Fibroblast of lung (primary cell): ENCODE measurements at places on chromosomes 11 and 22. TPM values are rescaled to one million over a fixed set of nuclear protein-coding genes. Genes with fewer than 3 reads are reported as not detected.

The TRIM21 gene
- 25.2 and 28.4 TPM in 2 replicates for total RNA-seq

The KCNJ5 gene
- total RNA-seq: 0.33 and 0.51 TPM in 2 replicates

The HNRNPUL2 gene
- 9.2 and 14.5 TPM in 2 replicates for total RNA-seq

The TBX10 gene
- not detected in 2 replicates for total RNA-seq

The OR51B4 gene
- total RNA-seq: 0.17 TPM in 1 of 2 replicates, not detected in the other

The NAV2 gene
- 7.7 and 14.0 TPM in 2 replicates for total RNA-seq

The C11orf97 gene
- total RNA-seq: not detected in 2 replicates

The TEX54 gene
- not detected in 2 replicates for total RNA-seq

The TIMP3 gene
- 145 and 242 TPM in 2 replicates for total RNA-seq

The UBQLN3 gene
- 0.17 TPM in 1 of 2 replicates, not detected in the other for total RNA-seq

The C11orf91 gene
- total RNA-seq: not detected in 2 replicates

The OR2AG2 gene
- total RNA-seq: under 0.01 TPM in 2 replicates

The RPS19BP1 gene
- 42.9 and 44.3 TPM in 2 replicates for total RNA-seq

The IGLL5 gene
- total RNA-seq: not detected in 2 replicates

The GP1BB gene
- 1.8 and 2.1 TPM in 2 replicates for total RNA-seq

The OR4S1 gene
- total RNA-seq: not detected in 2 replicates

The CSRP3 gene
- total RNA-seq: not detected in 2 replicates

The KCNQ1 gene
- not detected in 2 replicates for total RNA-seq

The SERPIND1 gene
- total RNA-seq: not detected in 2 replicates

The OR4C13 gene
- not detected in 2 replicates for total RNA-seq

The SCT gene
- not detected in 2 replicates for total RNA-seq

The SYCE3 gene
- 0.33 TPM in 1 of 2 replicates, not detected in the other for total RNA-seq

The CCDC89 gene
- total RNA-seq: 2.8 and 4.1 TPM in 2 replicates

The OR6T1 gene
- not detected in 2 replicates for total RNA-seq

The LINC01488 gene
- total RNA-seq: not detected in 2 replicates

The OLFML1 gene
- total RNA-seq: 20.0 and 22.8 TPM in 2 replicates

The KCNE3 gene
- 6.4 and 10.8 TPM in 2 replicates for total RNA-seq

The GRIA4 gene
- under 0.01 and 0.50 TPM in 2 replicates for total RNA-seq

The PKDREJ gene
- under 0.01 TPM in 2 replicates for total RNA-seq

The PLXNB2 gene
- 130 and 209 TPM in 2 replicates for total RNA-seq

The SLC22A12 gene
- total RNA-seq: not detected in 2 replicates

The OR8J3 gene
- not detected in 2 replicates for total RNA-seq

The CDON gene
- total RNA-seq: 10.3 and 10.7 TPM in 2 replicates

The LRRC74B gene
- total RNA-seq: under 0.01 TPM in 1 of 2 replicates, not detected in the other

The OR5D18 gene
- not detected in 2 replicates for total RNA-seq

The MYO7A gene
- total RNA-seq: 0.26 and 0.33 TPM in 2 replicates

The OR52H1 gene
- total RNA-seq: 0.50 and 0.51 TPM in 2 replicates

The C22orf15 gene
- 2.5 and 3.9 TPM in 2 replicates for total RNA-seq

The NAP1L4 gene
- total RNA-seq: 104 and 113 TPM in 2 replicates

The TYR gene
- total RNA-seq: not detected in 2 replicates

The MEI1 gene
- total RNA-seq: 0.26 and 0.33 TPM in 2 replicates

The OR8A1 gene
- not detected in 2 replicates for total RNA-seq

The MLC1 gene
- total RNA-seq: under 0.01 TPM in 2 replicates
